Esophagus muscularis mucosa (tissue), 4 donors: ENCODE measurements at places on chromosomes 12 and 14. TPM values are rescaled to one million over a fixed set of nuclear protein-coding genes. Genes with fewer than 3 reads are reported as not detected.

GRCh38 chr12:5746036-5746908 lies 198.8 kb downstream of the ANO2 start:
- no peaks in the 10 kb centered on the region for H3K27me3 ChIP-seq
- no peaks in the 10 kb centered on the region for H3K36me3 ChIP-seq
- H3K4me1 ChIP-seq, result peaks cover 7% of the 10 kb centered on the region
- H3K27ac ChIP-seq, result no peak overlapping the region

DNA sequence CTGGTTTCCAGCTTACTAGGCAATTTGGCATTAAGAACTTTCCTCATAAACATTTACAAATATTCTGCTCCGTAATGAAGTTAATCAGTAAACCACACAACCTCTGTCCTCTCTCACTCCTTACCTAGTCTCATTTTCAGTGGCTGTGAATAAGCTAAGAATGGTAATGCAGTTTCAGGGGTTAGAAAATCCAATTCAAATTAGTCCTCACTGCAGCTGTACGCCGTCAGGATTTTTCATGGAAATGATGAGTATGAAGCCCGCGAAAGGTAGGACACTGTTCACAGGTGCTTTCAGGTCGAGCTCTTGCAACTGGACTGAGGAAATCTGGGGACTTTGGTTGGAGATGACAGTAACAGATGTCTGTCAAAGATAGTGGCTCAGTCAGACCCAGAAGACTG lies 29.6 kb downstream of the NR1H4 start:
- H3K4me1 ChIP-seq, result no peaks in the 10 kb centered on the region
- no peak overlapping the region for H3K27ac ChIP-seq
- H3K27me3 ChIP-seq, result no peaks in the 10 kb centered on the region

DNA sequence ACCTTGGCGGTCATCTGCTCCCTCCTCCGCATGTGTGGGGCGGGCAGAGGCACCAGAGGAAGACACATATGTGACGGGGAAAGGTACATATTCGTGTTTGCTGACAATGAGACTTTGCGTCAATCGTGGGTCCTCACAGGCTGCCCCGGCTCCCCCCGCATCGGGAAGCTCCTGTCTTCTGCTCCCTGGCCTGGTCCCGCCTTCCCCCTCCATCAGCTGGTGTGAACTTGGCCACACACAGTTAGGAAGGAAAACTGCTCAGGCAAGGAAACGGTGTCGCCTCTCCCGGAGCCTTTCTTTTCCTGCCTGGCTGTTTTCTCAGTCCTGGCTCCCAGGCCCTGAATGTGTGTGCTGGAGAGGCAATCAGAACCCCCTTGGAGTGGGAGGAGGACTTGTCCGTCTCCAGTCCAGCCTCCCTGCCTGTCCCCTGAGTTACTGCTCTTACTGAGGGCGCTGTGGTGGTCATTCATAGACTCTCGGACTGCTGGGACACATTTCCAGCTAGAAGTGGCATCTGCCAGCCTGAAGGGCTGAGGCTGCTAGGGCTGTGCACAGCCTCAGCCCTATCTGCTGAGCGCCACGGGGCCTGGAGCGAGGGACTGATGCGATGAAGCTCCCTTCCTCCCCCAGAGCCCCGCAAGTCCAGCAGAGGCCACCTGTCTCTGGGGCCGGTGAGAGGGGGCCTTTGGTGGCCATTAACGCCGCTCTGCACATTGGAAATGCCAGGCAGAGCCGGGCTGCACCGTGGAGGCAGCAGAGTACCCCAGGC lies 44.2 kb upstream of the TSPAN9 start:
- H3K36me3 ChIP-seq, result peaks cover 17% of the 10 kb centered on the region
- no peak for DNase-seq
- H3K4me1 ChIP-seq, result peaks cover 25% of the 10 kb centered on the region

DNA sequence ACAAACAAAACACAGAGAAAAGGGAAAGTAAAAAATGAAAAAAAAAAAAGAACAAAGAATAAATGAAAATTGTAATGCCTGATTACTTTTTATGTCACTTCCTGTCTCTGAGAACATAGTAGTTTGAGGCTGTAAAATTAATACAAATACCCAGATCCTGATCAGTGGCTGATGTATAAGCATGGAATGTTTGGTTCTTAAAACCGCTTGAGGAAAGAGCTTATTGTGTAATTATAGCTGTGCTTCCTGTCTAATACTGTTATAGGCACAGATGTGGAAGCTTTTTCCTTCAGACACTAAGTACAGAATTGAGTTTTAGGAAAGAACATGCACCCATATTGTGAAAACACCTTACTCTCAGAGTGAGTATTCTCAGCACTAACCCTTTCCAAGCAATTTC lies 86.9 kb downstream of the AVPR1A start:
- no peaks in the 10 kb centered on the region for H3K4me1 ChIP-seq
- no peak for DNase-seq
- no peak overlapping the region for H3K4me3 ChIP-seq
- no peaks in the 10 kb centered on the region for H3K36me3 ChIP-seq

DNA sequence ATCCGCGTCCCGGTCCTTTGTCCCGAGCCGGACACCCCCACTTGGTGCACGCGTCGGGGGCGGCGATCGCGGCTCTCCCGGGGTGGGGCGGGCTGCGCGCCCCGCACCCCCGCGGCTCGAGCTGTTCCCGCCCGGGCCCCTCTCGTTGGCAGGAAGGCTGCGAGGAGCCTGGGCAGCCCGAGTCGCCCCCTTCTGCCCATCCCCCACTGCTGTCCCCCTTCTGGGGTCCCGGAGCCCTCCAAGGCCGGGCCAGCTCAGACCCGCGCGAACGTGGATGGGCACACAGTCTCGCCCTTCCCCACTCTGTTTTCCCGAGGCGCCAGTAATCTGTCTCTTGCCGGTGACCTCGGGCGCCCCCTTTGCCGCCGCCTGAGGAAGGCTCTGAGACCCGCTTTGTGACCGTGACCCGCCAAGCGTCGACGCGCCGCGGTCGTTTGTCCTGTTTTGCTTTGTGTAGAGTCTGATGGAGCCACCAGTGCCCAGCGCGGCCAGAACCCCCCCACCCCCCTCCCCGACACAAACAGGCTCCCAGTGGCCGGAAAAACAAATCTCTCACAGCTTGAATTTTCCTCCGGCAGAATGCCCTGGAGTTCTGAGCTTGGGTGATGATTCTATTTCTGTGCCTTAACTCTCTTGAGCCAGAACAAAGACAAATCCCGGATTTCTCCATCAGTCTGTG lies 610 bp downstream of the C14orf132 start:
- H3K36me3 ChIP-seq, result no peaks in the 10 kb centered on the region
- peak overlapping the region; percentile 81 for H3K4me3 ChIP-seq
- no peak for DNase-seq
- H3K27ac ChIP-seq, result peak overlapping the region; percentile 90

The MYO1H gene
- not detected for total RNA-seq

The PRMT5 gene
- 51.0 TPM for total RNA-seq

The CDKN3 gene
- 0.83 TPM for total RNA-seq

The SOCS4 gene
- 43.2 TPM for total RNA-seq
